Fibroblast of skin of left biceps (primary cell): ENCODE measurements at places on chromosomes 4 and X.

DNA sequence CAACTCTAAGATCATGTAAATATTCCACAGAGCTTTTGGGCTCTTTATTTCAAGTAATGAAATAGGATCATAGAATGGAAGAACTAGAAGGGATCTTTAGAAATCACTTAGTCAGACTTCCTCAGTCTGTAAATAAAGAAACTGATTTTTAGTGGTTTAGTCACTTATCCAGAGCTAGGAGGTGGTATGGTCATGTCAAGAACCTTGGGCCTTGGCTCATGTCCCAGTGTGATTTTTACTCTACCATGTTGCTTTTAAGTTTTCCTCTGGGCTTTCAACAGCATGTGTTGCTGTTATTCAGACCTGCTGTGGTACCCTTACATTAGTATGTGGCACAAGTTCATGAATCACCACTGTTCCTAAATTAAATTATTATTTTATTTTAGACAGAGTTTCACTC, 184.9 kb downstream of the FRAS1 start:
- DNase-seq: no peak

- no peak for DNase-seq
Measured at GRCh38 chr4:38509551-38509950, 154.4 kb upstream of the KLF3 start.

DNA sequence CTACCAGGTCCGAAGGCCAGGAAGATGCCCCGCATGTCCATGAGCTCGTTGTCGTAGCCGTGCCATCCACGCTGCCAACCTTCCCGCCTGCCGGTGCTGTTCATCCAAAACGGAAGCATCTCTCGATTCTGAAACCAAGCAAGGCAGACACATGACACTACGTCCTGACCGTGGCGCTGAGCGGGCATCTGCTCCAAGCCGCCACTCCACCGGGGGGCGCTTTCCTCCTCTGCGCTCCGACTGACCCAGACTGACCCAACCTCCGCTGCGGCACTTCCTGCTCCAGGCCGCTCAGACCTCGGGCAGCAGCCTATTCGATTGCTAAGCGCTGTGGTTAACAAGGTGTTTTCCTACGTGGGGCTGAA, 120.5 kb downstream of the ENPP6 start:
- DNase-seq: no peak

- DNase-seq: no peak
Measured at GRCh38 chrX:6120329-6120728, 108.3 kb downstream of the NLGN4X start.

GRCh38 chrX:53288189-53288588, 6.8 kb upstream of the IQSEC2 start:
- DNase-seq: no peak

DNA sequence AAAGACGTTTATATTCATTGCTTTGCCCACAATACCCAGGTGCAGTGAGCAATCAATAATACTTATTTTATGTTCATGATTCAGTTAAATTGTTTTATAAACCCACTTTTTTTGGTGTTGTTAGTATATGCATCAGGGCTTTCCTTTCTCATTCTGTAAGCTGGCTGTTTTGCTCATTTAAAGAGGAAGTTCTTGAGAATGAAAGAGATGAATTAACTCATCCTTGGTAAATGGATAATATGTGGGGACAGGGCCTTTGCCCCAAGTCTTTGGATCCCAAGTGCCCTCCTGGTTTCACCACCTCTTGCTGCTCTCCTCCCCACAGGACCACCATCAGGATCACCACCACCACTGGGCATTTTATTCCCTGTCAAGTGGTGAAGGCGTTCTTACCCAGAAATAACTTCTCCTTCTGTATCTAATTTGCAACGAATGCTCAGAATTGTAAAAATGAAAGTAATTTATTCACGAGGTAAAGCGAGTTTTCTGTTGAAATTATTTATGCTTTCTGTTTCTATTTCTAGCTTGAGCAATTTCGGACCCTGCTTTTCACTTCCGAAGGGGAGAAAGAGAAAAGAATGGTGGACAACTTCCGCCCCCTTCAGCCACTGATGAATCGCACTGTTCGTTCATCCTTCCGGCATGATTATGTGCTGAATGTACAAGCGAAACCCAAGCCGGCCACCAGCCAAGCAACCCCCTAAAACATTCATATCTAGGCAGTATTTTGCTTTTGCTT, 8.2 kb upstream of the ZRSR2 start:
- no peak for DNase-seq

DNA sequence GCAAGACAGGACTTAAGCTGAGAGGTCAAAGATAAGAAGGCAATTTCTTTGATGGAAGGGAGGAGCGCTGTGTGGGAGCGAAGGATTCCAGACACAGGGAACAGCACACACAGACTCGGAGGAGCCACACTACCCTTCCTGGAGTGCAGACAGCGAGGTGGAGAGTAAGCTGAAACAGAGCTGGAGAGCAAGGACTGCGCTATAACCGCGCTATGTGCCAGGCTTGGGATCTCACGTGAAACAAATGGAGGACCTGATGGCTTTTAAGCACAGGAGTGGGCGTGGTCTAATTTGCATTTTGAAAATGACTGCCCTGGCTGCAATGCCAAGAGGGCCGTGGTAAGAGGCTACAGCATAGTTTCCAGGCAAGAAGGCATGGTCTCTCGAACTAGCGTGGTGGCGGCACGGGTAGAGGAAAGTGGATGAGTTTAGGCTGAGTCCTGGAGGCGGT, 113.9 kb upstream of the SORBS2 start:
- no peak for DNase-seq

- DNase-seq: peak; percentile 65
Measured at GRCh38 chrX:115350711-115351381, 61.3 kb downstream of the LUZP4 start.

DNA sequence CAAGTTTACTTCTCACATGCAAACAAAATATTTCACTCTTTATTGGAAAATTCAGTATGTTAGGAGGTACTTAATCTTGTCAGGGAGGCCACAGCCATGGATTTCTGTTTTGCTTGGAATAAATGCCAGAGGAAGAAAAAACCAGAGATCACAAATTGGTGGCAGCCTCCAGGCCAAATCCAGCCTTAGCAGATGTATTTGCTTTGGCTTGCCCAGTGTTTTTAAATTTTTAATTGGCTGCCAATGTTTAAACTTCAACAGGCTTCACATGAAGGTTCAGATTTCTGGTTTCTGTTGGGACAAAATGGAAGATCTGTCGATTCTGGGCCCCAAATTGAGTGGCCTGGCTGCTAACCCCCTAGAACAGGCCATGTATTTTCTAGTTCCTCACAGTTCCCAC, 19.2 kb downstream of the YY2 start:
- no peak for DNase-seq

DNA sequence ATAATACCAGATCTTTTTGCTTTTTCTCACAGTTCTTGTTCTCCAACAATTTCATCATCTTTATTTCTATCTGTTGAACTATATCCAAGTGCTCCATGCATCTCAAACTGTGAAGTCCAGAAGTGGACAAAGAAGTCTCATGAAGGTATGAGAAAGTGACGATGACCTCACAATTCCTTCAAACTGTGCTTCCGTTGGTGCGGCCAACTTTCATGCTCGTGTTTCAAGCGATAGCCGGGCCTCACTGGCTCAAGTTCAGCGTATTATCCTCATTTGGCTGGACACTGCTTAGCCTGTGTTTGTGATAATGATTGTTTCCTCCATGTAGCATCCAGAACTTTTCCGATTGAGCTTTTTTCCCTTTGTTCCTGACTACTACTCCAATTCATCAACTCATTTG, 143.1 kb downstream of the PALLD start:
- DNase-seq: no peak

DNA sequence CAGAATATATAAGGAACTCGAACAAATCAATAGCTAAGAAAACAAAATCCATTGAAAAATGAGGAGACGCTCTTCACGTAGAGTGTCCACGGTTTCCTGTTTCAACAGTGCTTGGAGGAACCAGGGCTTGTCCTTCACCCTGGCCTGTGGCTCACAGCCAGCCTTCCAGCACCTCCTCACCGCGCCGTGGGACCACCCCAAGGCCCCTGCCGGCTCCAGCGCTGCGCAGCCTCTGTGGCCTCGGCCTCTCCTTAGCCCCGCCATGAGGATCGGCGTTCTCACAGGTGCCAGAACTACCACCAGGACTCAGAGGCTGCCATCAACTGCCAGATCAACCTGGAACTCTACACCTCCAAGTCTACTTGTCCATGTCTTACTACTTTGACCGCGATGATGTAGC, 52.5 kb upstream of the CTSO start:
- DNase-seq: no peak

- DNase-seq: no peak
Measured at GRCh38 chr4:112348488-112349158, 51.5 kb downstream of the ALPK1 start.

DNA sequence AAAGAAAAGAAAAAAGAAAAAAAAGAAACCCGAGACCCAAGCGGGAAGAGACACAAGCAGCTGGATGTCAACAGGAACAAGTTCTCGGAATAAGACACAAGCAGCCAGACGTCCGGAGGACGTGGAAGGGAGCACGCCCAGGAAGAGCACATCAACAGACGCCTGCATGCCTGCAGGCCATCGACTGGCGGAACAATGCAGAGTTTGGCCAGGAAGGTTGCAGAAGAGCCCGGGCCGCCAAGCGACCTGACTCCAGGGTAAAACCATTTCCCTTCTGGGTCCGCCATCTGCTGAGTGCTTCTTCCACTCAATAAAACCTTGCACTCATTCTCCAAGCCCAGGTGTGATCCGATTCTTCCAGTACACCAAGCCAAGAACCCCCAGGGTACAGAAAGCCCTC, 95.6 kb upstream of the PRR32 start:
- no peak for DNase-seq

DNA sequence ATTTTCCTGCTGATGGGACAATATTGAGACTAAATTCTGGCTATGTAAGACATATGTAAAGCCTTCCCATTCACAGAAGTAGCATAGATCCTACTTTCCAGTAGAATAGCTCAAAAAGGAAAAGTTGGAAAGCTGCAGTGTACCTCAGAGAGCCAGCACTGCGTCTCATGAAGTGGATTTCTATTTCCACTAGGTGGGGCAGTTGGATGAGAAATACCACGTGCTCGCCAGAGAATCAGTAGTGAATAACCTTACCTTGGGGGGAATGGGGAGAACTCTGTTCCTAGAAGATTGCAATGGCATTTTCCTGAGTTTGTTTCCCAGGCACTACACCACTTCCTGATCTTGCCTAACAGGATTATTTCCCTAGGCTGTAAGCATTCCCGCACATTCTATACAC, 907.1 kb downstream of the FSTL5 start:
- no peak for DNase-seq
